ENCODE measurements at places on chromosomes 5 and 9.

- no peak for DNase-seq
These were observed 99.4 kb downstream of the DRD1 start for GRCh38 chr5:175344331-175345195.

- no peak for DNase-seq
These were observed 569.7 kb downstream of the ZNF608 start for GRCh38 chr5:124176692-124177091.

- no peak for DNase-seq
These were observed 500.4 kb upstream of the PAPPA start for GRCh38 chr9:115653171-115653606.

GRCh38 chr5:116935561-116936162, 361.0 kb upstream of the SEMA6A start:
- DNase-seq, result no peak

DNA sequence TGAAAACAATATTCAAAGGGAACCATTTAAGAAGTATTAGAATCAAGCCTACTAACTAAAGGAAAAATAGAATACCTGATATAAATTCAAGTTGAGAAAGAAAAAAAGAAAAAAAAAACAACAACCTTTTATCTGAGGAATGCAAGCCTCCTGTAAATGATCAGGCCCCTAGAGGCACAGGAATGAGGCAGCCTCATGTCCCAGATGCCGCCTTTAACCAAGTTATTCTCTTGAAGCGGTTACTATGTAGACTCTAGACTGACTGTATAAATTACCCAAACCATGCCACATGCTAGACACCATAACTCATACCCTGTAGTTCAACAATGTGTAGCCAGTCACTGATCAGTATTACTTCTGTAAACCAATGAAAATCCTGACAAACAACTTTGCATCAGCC, 929.6 kb downstream of the TAF11L14 start:
- no peak for DNase-seq

GRCh38 chr9:125982798-125983406, 235.7 kb downstream of the PBX3 start:
- DNase-seq, result no peak

DNA sequence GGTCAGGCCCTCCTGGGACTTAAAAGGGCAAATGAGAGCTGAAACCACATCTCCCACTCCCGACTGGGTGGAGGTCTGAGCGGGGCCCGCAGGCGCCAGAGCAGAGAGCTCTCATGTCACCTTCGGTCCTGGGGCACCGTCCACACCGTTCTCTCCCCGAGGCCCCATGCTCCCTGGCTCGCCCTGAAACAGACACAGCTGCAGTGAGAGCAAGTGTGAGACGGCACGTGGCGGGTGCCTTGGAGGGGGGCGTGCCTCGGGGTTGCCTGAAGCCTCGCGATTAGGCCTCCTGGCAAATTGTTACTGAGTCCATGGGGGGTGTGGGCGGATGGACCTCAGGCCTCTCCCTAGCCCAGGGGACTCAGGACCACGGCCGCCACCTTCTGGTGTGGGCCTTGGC, 24.1 kb upstream of the PHYKPL start:
- no peak for DNase-seq

DNA sequence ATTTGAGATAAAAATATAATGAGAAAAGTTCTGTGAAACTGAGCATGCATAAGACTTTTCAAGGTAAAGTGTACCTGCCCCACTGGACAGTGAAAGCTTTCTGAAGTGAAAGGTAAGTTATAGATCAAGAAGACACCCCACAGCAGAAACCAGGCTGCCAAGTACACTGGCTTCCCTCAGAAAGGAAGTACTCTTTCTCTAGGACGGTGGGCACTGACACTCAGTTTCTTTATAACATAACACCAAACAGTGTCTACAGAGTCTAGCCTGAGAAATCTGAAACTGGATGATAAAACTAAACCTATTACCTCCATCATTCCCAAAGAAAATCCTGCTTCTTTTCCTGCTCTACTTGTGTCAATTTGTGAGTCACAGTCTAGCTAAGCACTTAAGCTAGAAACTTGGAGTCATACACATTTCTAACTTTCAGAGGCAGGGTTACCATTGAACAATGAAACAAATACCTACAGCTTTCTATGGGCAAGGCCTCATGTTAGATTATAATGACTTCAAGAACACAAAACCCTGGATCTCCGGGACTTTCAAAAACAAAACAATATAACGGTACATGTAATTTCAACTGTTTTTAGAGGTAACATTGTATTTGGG, 136.7 kb downstream of the CPLANE1 start:
- peak; percentile 15 for DNase-seq

DNA sequence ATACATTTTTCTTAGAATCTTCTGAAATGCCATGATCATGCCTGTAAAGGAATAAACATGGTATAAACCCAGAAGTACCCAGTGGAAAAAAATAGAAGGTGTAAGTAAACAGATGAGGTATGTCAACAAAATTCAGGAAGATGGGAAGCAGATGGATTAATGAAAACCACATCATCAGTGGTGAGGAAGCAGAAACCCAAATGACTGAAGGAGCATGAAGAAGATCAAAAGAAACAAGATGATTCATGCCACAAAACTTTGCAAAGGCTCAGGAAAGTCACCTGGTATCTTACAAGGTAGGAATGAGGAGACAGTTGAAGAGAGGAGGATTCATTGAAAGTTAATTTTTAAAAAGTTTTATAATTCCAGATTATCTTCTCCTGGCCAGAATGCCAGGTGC, 132.8 kb upstream of the PAPPA start:
- no peak for DNase-seq

- DNase-seq, result no peak
These were observed 20.2 kb downstream of the HRH2 start for GRCh38 chr5:175678074-175678473.

GRCh38 chr5:61771062-61771461, 439.0 kb downstream of the ZSWIM6 start:
- no peak for DNase-seq

- no peak for DNase-seq
These were observed 268.8 kb downstream of the NSG2 start for GRCh38 chr5:174314261-174314660.

DNA sequence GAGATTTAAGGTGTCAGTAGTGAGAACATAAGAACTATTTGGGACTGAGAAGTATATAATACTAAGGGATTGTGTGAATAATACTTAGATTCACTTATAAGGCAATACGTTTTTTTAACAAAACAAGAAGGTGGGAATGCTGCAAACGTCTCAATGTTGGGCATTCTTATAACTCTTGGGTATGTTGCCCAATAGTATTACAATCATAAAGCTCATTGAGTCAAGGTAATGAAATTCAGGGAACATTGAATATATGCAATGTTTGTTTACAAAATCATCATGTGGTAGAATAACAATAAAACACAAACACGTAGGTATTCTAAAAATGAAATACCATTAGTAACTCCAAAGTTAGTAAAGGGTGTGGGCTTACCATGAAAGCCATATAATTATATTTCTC, 400.7 kb downstream of the KIAA0825 start:
- DNase-seq, result no peak

GRCh38 chr9:96607971-96608370, 11.7 kb downstream of the CDC14B start:
- no peak for DNase-seq

- DNase-seq, result no peak
These were observed 731.6 kb downstream of the DNAH5 start for GRCh38 chr5:13212886-13213285.

- no peak for DNase-seq
These were observed 1130.4 kb upstream of the ACO1 start for GRCh38 chr9:31253800-31254762.

- no peak for DNase-seq
These were observed 35.1 kb downstream of the TTLL11 start for GRCh38 chr9:122058051-122058450.

- no peak for DNase-seq
These were observed 387.1 kb downstream of the ZSWIM6 start for GRCh38 chr5:61719124-61719523.

DNA sequence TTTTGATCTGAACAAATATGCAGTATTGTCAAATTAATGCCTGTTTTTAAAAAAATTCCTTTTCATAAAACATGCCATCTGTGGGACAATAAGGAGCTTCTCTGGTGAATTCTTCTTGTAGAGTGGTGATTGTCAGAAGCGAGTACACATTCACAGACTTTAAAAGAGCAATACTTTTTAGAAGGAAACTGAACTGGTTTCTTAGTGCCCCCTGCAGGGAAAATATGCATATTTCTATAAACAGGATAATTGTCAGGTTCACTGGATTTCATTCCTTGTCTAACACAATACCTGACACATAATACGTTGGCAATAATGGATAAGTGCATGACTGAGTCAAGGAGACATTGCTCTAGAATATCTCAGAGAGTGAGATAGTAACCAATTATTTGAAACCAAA, 133.7 kb downstream of the KIF4B start:
- peak; percentile 36 for DNase-seq

GRCh38 chr9:109164042-109164441, 3.0 kb downstream of the FRRS1L start:
- peak; percentile 69 for DNase-seq

- DNase-seq, result no peak
These were observed 34.0 kb downstream of the ZNF474 start for GRCh38 chr5:122163121-122164069.

GRCh38 chr5:130110328-130110727, 206.1 kb downstream of the CHSY3 start:
- DNase-seq, result peak; percentile 38
